ENCODE measurements at places on chromosomes 5 and 9. TPM values are rescaled to one million over a fixed set of nuclear protein-coding genes. Genes with fewer than 3 reads are reported as not detected.

ADGRD2 gene
- total RNA-seq, result not detected

LHX3 gene
- not detected for total RNA-seq

SMIM33 gene
- total RNA-seq, result 0.46 TPM

SH3PXD2B gene
- 1.8 TPM for total RNA-seq

PALM2AKAP2 gene
- total RNA-seq, result 0.39 TPM

SLC25A2 gene
- total RNA-seq, result 0.30 TPM

PCDHB8 gene
- not detected for total RNA-seq

NEURL1B gene
- total RNA-seq, result 0.19 TPM

TMEM174 gene
- not detected for total RNA-seq

PCDH1 gene
- not detected for total RNA-seq

AGXT2 gene
- total RNA-seq, result not detected

BARHL1 gene
- not detected for total RNA-seq

ENTPD2 gene
- total RNA-seq, result not detected

WHRN gene
- total RNA-seq, result 1.9 TPM

IFNB1 gene
- 1.4 TPM for total RNA-seq

MIGA2 gene
- total RNA-seq, result 25.8 TPM

ORM2 gene
- total RNA-seq, result not detected

ZFP2 gene
- 0.85 TPM for total RNA-seq

ARHGAP26 gene
- total RNA-seq, result 12.8 TPM

MYOZ3 gene
- total RNA-seq, result 0.30 TPM

CCL28 gene
- 18.0 TPM for total RNA-seq

LRRC70 gene
- 0.64 TPM for total RNA-seq

IFNA21 gene
- total RNA-seq, result not detected

TAF11L10 gene
- total RNA-seq, result not detected

TOR4A gene
- 3.4 TPM for total RNA-seq

PITX1 gene
- total RNA-seq, result 0.18 TPM

MCCC2 gene
- total RNA-seq, result 56.4 TPM

LCN15 gene
- not detected for total RNA-seq

GLDC gene
- total RNA-seq, result 1.8 TPM

NUTM2G gene
- total RNA-seq, result not detected
